ENCODE measurements at places on chromosomes 6 and 20.

GRCh38 chr6:37485291-37485702, 14.4 kb downstream of the CCDC167 start:
- DNase-seq = peak; percentile 28

GRCh38 chr6:157079771-157080170, 243.5 kb downstream of the TMEM242 start:
- DNase-seq = no peak

DNA sequence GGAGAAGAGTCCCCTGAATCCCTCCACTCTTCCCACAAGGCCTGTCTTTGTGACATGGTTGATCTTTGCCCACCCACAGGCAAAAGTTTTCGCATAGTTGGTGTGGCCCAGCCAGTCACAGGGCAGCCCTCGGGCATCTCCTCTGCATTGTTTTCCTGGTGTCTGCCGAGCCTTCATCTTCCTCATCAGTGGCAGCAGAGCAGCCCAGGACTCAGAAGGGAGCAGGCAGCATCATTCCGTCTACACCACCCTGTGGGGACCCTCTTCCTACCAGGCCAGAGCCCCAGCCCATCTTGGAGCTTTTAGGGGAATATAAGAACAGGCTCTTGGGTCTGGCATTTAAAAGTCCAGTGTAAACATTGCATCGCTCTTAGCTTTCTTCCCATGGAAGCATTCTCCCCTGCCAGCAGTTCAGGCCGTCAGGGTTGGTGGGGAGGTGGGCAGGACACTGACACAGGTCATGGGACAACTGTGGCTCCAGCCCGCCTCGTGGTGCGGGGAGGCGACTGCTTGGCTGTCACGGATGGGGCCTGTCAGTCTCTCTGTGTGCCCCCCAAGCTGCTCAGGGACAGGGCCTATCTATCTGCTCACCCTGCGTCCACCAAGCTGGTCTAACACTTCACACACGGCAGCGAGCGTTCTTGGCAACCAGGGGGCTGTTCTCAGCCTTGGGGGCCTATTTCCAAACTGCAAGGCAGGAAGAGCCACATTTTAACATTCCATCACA, 38.3 kb downstream of the PDRG1 start:
- DNase-seq = no peak

- DNase-seq = no peak
Observed at GRCh38 chr20:3367089-3367488, 40.4 kb downstream of the DNAAF9 start.

- DNase-seq = peak; percentile 58
Observed at GRCh38 chr20:20130399-20130798, 78.1 kb downstream of the CFAP61 start.

GRCh38 chr20:55153001-55153645, 677.7 kb downstream of the DOK5 start:
- DNase-seq = no peak

GRCh38 chr6:111941686-111942330, 68.6 kb upstream of the FYN start:
- DNase-seq = no peak

- no peak for DNase-seq
Observed at GRCh38 chr6:52741872-52742271, 21.4 kb downstream of the GSTA2 start.

GRCh38 chr6:30219244-30219643, 6.0 kb upstream of the TRIM26 start:
- DNase-seq = peak; percentile 29

DNA sequence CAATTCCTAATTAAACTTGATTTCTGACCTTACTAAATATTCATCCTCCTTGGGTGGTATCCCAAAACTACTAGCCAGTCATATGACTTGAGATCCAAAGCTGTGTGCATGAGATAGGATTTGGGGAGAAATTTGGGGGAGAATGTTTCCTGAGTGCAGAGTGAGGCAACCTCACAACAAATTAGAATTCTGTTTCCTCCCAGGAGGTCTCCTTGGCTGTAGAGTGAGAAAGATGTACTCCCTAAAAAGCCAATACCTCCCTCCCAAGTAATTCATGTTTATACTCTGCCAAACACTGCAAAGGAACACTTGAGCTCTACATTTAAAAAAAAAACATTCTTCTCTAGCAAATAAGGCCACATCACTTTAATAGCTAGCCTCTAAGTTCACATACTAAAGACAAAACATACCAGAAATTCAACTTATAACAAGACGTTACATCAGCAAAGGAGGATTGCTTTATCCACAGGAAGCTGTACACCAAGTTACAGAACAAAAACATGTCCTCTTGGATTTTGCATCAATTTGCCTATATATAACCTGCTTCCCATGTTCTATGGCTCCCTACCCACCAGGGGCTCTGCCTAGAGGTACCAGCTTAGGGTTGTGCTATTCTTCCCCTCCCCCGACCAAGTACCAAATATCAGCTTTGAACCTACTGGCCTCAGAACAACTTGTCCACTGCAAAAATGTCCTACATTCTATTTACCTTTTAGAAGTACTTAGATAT, 15.4 kb upstream of the TMEM30A start:
- no peak for DNase-seq

- no peak for DNase-seq
Observed at GRCh38 chr6:127510876-127511275, 8.3 kb downstream of the MTCL3 start.

DNA sequence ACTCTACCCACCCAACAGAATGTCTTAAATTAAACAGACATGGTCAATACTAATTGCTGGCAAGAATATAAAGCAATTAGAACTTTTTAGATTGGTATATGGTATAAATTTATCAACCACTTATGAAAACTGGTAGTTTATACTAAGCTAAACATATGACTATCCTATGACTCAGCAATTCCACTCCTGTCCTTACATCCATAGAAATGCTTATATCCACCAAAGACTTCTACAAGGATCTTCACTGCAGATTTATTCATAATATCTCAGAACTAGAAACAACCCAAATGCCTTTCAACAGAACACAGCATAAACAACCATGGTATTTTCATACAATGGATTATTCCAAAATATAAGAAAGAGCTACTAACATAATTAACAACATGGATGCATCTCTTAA, 4.6 kb downstream of the ZNF184 start:
- no peak for DNase-seq

- no peak for DNase-seq
Observed at GRCh38 chr6:3455147-3455568, 1.7 kb downstream of the SLC22A23 start.

- no peak for DNase-seq
Observed at GRCh38 chr20:38608188-38608587, 6.6 kb downstream of the ARHGAP40 start.

GRCh38 chr20:5189917-5190316, 63.1 kb downstream of the CDS2 start:
- no peak for DNase-seq

Measured in NCI-H1694 treated with DMSO at 0.1 percent for 48 hours (cell line).